Spinal cord (tissue), 10 donors: ENCODE measurements at places on chromosomes 11 and 22. TPM values are rescaled to one million over a fixed set of nuclear protein-coding genes. Genes with fewer than 3 reads are reported as not detected.

DNA sequence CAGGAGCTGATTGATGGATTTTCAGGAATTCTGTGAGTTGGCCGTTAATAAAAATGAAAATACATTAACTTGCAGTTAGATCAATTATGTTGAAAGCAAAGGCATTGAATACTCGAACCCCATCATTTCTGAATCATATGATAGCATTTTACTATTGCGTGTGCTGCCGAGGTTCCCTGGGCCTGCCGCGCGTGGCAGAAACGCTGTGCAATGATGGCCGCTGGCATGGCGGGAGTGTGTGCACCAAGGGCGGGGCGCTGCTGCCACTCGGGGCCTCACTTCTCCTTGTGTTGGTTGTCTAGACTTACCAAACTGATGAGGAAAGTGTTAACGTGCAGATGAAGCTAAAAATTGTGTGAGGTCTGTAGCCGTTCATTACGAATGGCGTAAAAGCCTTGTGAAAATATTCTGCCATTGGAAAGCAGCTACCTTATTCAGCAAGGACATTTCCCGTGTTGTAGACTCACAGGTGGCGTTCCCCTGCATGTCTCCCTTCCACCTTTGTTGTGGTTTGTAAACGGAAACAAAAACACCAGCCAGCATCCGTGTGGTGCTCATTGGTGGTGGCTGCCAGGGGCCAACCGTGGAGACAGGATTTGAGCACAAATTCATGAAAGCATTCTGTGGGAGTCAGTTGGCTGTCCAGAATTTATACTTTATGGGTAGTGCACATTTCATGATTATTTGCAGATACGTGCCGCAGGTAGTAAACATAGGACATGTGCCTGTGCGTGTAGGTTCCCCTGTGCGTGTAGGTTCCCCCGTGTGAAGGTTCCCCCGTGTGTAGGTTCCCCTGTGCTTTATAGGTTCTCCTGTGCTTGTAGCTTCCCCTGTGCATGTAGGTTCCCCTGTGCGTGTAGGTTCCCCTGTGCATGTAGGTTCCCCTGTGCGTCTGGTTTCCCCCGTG is 5.9 kb upstream of the GRAMD4 start:
- no peak for DNase-seq

DNA sequence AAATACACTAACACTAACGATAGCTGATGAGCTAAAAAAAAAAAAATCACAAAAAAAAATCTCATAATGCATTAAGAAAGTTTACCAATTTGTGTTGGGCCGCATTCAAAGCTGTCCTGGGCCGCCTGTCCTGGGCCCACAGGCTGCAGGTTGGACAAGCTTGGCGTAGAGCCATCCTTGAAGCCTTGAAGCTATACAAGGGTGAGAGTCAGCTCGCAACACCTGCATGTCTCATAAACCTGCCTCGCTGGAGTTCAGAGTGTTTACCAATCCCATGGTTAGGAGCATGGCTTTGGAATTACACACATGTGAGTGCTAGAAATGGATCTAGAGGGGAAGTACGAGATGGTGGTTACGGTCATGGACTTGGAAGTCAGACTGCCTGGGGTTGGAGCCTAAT is 453.7 kb downstream of the INSC start:
- no peak for DNase-seq

- DNase-seq = no peak
Measured at GRCh38 chr11:8318536-8318935, 54.9 kb upstream of the LMO1 start.

GRCh38 chr11:33168709-33169200 is 7.5 kb upstream of the CSTF3 start:
- no peak for DNase-seq

GRCh38 chr22:20536590-20537324 is 29.3 kb downstream of the MED15 start:
- DNase-seq = no peak

DNA sequence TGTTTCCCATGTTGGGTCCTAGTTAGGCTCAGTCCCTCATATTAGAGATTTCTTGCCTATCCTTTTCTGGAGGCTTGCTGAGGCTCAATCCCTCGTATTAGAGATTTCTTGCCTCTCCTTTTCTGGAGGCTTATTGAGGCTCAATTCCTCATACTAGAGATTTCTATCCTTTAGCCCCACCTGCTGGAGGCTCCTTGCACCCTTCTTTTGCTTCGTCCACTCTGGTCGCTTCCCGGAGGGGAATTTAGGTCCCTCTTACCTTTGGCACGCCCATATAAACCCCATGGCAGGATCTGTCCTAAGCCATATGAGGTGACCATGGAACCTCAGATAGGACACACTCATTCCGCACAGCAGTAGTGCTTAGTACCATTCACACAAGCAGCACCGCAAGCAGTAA is 15.9 kb downstream of the CYP2D6 start:
- no peak for DNase-seq

- DNase-seq = no peak
Measured at GRCh38 chr11:94877443-94878200, 95.7 kb downstream of the CWC15 start.

- DNase-seq = no peak
Measured at GRCh38 chr22:20033045-20033706, 12.3 kb downstream of the TANGO2 start.

DNA sequence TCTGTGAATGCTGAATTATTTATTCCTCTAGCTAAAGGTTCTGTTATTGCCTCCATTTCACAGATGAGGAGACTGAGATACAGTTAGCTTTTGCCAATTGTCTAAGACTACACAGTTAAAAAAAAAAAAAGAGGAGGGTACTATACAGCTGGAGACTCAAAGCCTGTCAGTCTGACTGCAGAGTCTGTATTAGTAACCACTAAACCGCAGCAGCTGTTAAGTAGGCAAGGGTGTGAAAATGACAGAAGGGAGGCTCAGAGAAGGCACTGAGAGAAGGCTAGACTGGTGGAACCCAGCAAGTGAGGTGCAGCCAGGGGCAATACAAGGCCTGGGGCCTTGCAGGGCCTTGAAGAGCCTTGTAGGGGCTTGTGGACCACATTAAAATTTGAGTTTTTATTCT is 181.2 kb downstream of the CSNK2A3 start:
- no peak for DNase-seq

GRCh38 chr11:39304586-39304985 is 2154.9 kb downstream of the LRRC4C start:
- no peak for DNase-seq

- DNase-seq = no peak
Measured at GRCh38 chr11:111836721-111837120, 34.7 kb downstream of the ALG9 start.

GRCh38 chr22:42799461-42800405 is 57.3 kb downstream of the ARFGAP3 start:
- no peak for DNase-seq

GRCh38 chr11:126082251-126083109 is 19.8 kb upstream of the CDON start:
- DNase-seq = peak; percentile 96

- no peak for DNase-seq
Measured at GRCh38 chr11:128399251-128400121, 187.9 kb downstream of the ETS1 start.

DNA sequence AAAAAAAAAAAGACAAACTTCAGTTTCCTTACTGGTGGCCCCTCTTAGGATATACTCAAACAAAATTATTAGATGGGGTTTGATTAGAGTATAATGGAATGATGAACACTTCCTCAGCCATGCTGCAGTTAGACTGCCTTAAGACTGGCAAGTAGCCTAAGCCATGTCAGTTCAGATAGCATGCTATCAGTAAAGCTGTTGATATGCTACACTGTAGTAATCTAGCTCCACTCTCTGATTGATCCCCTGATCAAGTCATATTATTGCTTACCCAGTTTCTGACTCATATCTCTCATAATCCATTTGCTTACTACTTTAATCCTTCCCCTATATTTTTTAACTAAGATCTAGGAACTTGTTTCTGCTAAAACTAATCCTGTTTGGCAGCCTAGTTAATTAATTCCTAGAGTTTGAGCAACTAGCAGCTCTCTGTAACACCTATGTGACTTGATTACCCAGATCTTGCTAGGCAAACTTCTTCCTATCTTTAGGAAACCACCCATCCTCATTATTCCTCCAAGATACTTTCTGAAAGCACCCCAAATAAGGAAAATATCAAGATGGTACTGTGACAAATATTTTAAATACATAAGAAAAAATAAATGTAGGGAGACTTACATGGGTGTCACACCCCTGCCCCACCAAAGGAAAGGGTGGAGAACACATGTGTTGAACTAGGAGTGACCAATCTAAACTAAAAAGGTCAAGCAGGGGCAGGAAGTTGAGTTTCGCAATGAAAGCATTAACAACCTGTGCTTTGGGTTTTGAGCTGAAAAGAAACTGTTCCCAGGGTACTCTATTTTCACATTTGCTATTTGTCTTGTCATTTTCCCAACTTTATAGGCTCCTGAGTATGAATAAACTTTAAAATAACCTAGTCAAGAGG is 43.2 kb downstream of the PIK3C2A start:
- no peak for DNase-seq

- no peak for DNase-seq
Measured at GRCh38 chr22:24181996-24182899, 961 bp downstream of the SUSD2 start.

DNA sequence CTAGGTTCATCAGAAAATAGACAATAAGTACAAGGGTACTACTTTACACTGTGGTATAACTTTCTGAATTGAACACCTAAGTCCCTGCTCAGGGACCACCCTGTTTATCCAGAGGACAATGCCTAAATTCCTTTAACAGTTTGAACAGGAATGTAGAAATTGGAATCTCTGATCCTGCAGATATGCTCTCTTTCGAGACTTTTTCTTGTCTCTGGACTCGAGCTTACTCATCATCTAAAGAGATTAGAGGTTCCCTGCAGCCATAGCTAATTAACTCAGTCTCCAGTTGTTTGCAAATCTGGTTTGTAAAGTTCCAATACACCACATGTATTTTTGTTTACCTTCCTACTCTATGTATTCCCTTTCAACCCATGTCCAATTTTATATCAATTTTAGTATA is 1.0 kb downstream of the HOATZ start:
- DNase-seq = no peak

DNA sequence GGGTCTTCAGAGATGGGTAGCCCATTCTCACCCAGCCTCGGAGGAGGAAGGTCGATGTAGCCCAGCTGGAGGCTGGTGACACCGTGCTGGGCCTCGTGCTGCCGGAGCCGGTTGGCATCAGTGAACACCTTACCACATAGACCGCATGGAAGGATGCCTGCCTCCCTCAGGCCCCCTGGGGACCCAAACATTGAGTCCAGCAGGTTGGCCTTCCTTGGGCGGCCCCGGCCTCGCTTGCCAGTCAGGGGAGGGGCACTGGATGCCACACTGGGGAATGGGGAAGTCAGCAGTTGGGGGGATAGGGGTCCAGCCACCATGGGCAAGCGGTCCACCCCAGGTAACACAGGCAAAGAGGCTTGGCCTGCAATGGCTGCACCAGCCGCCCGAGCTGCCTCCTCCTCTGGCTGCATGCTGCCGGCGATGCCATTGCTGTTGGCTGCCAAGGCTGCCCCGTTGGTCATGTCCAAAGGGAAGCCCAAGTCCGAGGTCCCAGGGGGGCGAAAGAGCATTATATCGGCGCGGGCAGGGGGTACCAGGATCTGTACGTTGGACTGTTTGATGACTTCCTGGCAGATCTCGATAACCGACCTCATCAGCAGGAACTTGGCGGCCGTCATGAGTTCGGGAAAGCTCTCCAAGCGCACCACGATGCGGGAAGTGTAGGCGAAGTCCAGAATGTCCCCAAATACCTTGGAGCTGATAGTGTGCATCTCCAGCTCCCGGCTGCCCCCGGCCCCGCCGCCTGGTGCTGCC is 1.4 kb downstream of the PATZ1 start:
- no peak for DNase-seq

DNA sequence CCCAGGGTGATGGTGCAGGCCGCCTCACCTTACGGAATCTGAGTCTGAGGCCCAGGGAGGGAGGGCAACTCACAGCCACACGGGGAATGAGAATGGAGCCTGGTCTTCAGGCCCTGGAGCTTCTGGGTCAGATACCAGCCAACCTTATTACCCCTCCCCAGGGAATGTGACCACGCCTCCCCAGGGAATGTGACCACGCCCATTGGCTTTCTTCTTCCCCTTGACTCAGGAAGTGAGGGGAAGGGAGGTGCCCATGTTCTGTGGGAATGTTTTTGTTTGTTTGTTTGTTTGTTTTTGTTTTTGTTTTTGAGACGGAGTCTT is 57.5 kb upstream of the RBFOX2 start:
- DNase-seq = no peak

DNA sequence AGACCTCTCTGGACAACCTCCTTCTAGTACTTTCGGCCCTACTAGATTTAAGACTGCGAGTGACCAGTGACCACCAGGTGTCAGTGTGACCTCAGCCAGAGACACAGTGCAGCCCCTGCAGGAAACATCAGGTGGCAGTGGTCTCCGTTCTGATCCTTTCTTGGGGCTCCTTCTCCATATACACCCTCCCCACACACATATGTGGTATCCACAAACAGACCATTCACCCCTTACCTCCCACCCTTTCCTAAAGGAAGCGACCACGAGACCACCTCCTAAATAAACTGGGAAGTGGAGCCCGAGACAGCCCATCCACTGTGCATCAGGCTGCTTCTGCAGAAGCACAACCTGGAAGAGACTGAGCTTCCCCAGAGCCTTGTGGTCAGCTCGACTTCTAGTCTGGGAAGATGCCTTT is 38.5 kb upstream of the CYP2D6 start:
- peak; percentile 89 for DNase-seq

GRCh38 chr11:13970986-13971385 is 8.5 kb downstream of the SPON1 start:
- no peak for DNase-seq

- no peak for DNase-seq
Measured at GRCh38 chr11:103637295-103637694, 399.1 kb upstream of the DDI1 start.

DNA sequence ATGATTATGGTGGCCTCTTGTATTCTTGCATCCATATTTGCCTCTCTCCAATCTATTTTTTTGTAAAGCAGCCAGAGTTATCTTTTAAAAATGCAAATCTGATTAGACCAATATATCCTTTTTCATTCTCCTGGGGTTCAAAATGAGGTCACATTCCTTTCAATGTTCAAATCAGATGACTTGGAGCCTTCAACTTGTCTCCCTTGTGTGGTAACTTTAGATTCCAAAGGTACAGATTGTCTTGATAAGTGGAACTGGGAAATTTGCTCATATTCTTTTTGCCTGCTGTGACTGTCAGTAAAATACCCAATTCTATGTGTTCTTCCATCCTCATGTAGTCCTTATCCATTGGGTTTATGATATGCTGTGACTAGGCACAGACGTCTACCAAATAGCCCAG is 15.1 kb upstream of the CAPRIN1 start:
- no peak for DNase-seq

Gene RPL3
- 1,853 TPM for polyA plus RNA-seq

Gene SYCE3
- not detected for polyA plus RNA-seq

Gene NCAPH2
- polyA plus RNA-seq = 86.9 TPM

Gene P4HA3
- 3.3 TPM for polyA plus RNA-seq

Gene PLEKHA7
- polyA plus RNA-seq = 16.0 TPM

Gene MMP11
- polyA plus RNA-seq = 7.7 TPM

Gene GAS2
- 5.7 TPM for polyA plus RNA-seq

Gene HEPACAM
- polyA plus RNA-seq = 101 TPM

Gene B4GAT1
- 171 TPM for polyA plus RNA-seq

Gene PRODH
- 39.5 TPM for polyA plus RNA-seq

Gene SLC22A6
- 12.2 TPM for polyA plus RNA-seq

Gene RFPL2
- polyA plus RNA-seq = 2.5 TPM

Gene ALX4
- 0.43 TPM for polyA plus RNA-seq

Gene OTOG
- not detected for polyA plus RNA-seq

Gene SLC25A18
- 28.8 TPM for polyA plus RNA-seq

Gene MMP27
- not detected for polyA plus RNA-seq

Gene RBM14
- 67.5 TPM for polyA plus RNA-seq

Gene IGF2
- polyA plus RNA-seq = 217 TPM

Gene MYBPC3
- 0.15 TPM for polyA plus RNA-seq

Gene MPZL3
- polyA plus RNA-seq = 1.4 TPM

Gene NAT10
- polyA plus RNA-seq = 44.9 TPM

Gene SCARF2
- polyA plus RNA-seq = 15.1 TPM

Gene HMBS
- polyA plus RNA-seq = 31.1 TPM
